ENCODE measurements at places on chromosomes 7 and 10. TPM values are rescaled to one million over a fixed set of nuclear protein-coding genes. Genes with fewer than 3 reads are reported as not detected.
A peak's percentile ranks its signal among the peaks of the same experiment; 100 is the strongest.

Gene WIPF3
- polyA plus RNA-seq: 1.4 TPM

DNA sequence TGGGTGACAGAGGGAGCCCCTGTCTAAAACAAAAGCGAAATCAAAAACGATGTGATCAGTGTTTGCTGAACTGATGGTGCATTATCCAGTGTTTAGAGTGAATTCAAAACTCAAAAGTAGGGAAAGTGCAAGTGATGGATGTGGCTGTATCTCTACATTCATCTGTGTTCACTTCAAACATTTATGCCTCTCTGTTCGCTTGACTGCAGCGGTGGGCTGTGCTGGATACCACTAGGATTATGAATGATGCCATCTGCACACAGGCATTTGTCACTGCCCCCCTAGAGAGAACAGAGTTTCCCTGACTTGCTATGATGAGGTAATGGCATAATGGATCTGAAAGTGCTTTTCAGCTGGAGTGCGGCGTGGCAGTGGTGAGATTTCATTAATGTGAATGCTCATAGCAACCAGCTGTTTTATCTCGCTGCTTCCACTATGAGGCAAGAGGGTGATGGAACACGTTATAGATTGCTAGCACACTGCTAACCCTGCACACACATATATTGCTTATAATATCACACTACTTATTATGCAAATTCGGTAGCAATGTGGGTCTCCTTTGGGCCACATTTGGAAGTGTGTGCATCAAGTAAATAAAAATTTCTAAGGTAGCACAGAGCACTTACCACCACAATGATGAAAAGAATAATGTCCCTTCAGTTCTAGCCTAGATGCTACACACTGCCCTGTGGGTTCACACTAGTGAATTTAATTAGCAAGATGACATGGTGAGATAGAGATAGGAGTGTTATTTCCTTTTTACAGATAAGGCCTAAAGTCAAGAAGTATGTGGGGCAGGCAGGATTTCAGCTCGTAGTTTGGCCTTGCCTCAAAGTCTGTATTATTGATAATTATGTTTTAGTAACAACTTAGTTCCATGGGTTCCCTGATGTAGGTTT is 164.7 kb downstream of the CAMK1D start:
- DNase-seq: no peak
- H3K27me3 ChIP-seq: no peaks in the 10 kb centered on the region
- no peaks in the 10 kb centered on the region for H3K4me1 ChIP-seq
- H3K27ac ChIP-seq: no peak overlapping the region
- no peaks in the 10 kb centered on the region for H3K36me3 ChIP-seq

Gene NT5C3A
- 42.6 TPM for polyA plus RNA-seq

- DNase-seq: no peak
- no peaks in the 10 kb centered on the region for H3K36me3 ChIP-seq
- no peak overlapping the region for H3K27ac ChIP-seq
- H3K27me3 ChIP-seq: no peaks in the 10 kb centered on the region
- H3K4me3 ChIP-seq: no peak overlapping the region
Observed at GRCh38 chr7:2508327-2509215, 11.0 kb upstream of the LFNG start.

Gene KLHL7
- 33.4 TPM for polyA plus RNA-seq

GRCh38 chr10:113431398-113432160 is 121.3 kb upstream of the HABP2 start:
- H3K4me1 ChIP-seq: no peaks in the 10 kb centered on the region
- H3K27ac ChIP-seq: no peak overlapping the region
- H3K36me3 ChIP-seq: no peaks in the 10 kb centered on the region
- no peak overlapping the region for H3K4me3 ChIP-seq

Gene KIF11
- 7.1 TPM for polyA plus RNA-seq

Gene UBE3C
- 24.4 TPM for polyA plus RNA-seq

Gene PRRT4
- 13.2 TPM for polyA plus RNA-seq

Gene HOGA1
- 2.1 TPM for polyA plus RNA-seq

DNA sequence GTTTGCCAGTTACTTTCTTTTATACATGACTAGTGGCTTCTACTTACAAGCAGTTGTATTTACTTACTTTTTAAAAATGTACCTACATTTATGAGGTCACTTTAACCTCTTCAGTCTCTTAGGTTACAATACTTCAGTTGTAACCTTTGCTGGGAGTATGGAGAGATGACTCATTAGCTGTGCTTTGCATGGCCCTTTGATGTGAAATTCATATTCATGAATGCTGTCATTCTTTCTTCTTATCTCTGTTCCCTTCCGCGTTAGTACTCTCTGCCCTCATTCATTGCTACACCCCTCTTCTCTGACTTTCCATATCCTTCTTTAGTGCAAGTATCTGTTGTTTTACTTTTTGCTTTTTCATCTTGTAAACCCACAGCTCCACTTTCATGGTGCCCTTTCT is 164.3 kb downstream of the BMPER start:
- no peaks in the 10 kb centered on the region for H3K4me1 ChIP-seq
- peak overlapping the region; percentile 55 for H3K27ac ChIP-seq
- H3K36me3 ChIP-seq: peaks cover 33% of the 10 kb centered on the region
- no peak overlapping the region for H3K4me3 ChIP-seq
- no peak for DNase-seq
- no peaks in the 10 kb centered on the region for H3K27me3 ChIP-seq

DNA sequence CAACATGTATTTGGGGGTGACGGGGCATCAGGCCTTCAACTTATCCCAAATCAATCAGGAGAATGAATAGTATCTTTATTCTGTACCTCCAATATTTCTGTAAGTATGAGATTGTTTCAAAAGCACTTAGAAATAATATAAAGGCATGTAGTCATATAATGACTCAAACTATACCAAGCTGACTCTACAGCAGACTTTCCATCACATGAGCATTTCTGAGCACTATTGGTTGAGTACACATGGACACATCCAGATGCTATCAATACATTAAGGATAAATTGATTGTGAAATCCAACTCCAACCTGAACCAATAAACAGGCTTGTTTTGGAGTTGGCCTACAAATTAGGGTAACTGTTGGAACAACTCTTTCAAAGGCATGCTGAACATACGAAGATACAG is 229.4 kb downstream of the SFMBT2 start:
- H3K27me3 ChIP-seq: no peaks in the 10 kb centered on the region
- no peak overlapping the region for H3K4me3 ChIP-seq
- no peaks in the 10 kb centered on the region for H3K36me3 ChIP-seq
- no peak overlapping the region for H3K27ac ChIP-seq
- no peak for DNase-seq
- no peaks in the 10 kb centered on the region for H3K4me1 ChIP-seq

GRCh38 chr10:7971949-7972348 is 82.5 kb upstream of the GATA3 start:
- no peaks in the 10 kb centered on the region for H3K4me1 ChIP-seq
- no peaks in the 10 kb centered on the region for H3K27me3 ChIP-seq
- no peak for DNase-seq
- H3K4me3 ChIP-seq: no peak overlapping the region
- no peaks in the 10 kb centered on the region for H3K36me3 ChIP-seq

DNA sequence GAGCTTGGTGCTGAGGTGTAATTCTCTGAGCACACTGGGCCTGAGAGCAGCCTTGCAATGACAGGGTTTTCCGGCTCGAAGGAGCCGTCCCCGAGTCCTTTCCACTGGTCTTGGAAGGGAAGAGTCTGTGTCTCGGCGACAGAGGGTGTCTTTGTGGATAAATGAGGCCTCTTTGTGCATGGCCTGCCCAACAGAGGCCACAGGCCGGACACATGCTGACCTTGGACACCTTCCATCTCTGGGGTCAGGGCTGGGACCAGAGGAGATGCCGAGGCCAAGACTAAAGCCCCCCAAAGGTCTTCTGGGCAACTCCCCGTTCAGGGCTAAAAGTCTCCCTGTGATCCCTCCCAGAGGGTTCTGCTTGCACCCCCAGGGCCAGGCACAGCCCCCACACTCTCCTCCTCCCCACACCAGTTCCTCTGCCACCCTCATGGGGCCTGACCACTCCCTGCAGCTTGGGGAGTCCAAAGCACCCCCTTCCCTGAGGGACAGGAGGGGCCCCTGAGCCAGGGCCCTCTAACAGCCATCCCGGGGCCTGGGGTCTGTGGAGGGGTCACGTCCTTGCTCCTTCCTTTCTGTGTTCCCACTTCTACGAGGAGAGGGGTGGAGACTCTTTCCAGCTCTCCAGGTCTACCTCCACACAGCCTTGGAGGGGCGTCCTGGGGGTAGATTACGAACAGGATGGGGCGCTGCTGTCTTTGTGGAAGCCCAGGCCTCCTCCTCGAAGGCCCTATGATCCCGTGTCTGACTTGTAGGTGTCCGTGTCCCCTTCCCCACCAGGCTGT is 130.6 kb upstream of the FAM20C start:
- H3K4me1 ChIP-seq: peaks cover 5% of the 10 kb centered on the region
- no peaks in the 10 kb centered on the region for H3K36me3 ChIP-seq
- H3K27me3 ChIP-seq: peaks cover 11% of the 10 kb centered on the region
- no peak overlapping the region for H3K27ac ChIP-seq

Gene PTPRZ1
- polyA plus RNA-seq: 0.57 TPM

DNA sequence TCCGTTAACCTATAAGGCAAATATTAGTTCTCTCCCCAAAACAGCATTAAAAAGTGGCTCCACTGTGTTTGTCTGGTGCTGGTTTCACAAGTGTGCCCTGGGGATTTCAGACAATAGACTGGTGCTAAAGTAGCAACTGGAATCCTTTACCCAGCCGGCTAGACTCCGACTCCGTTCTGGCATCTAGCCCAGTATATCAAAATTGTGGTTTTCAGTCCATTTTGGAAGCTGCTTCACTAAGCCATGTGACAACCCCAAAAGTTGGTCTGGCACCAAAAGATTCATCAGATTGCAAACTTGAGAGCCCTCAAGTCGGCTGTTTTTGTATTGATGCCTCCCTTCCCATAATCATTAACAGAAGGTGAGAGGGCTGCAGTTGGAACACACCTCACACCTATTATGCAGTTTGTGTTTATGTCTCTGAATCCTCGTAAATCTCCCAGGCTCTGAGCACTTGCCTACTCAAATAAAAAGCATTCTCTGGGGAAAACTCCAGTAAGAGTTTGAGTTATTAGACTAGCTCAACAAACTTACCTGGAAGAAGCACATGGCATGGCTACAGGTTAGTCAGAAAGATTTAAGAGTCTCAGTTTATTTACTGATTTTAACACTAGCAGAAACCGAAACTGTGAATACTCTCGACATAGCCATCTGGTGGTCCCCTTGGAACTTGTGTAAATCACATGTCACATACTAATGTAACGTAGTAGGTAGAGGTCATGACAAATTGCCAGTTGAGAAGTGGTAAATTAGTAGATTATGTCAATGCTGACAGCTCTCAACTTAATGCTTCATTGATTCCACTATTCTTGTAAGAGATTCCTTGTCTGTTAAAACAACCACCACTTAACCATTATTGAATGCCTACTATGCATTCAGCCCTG is 14.8 kb upstream of the WNT16 start:
- H3K27me3 ChIP-seq: no peaks in the 10 kb centered on the region
- H3K4me3 ChIP-seq: no peak overlapping the region
- H3K4me1 ChIP-seq: no peaks in the 10 kb centered on the region
- no peak for DNase-seq

DNA sequence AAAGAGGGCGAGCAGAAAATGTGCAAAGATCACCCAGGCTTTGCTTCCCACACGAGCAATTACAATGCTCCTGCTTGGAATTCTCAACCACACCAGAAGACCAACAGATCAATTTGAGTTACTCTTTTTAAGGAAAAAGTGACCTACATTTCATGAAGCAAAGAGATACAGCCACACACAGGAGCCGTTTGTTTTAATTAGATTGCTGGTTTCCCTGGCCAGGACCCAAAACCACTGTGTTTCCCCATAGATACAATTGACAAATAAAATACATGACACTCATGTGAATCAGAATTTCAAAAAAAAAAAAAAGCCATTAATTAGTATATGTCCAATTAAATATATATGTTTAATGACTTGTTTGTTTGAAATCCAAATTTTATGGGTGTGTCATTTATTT is 458.3 kb downstream of the PLXDC2 start:
- no peak overlapping the region for H3K27ac ChIP-seq
- DNase-seq: no peak
- peaks cover 22% of the 10 kb centered on the region for H3K4me1 ChIP-seq

DNA sequence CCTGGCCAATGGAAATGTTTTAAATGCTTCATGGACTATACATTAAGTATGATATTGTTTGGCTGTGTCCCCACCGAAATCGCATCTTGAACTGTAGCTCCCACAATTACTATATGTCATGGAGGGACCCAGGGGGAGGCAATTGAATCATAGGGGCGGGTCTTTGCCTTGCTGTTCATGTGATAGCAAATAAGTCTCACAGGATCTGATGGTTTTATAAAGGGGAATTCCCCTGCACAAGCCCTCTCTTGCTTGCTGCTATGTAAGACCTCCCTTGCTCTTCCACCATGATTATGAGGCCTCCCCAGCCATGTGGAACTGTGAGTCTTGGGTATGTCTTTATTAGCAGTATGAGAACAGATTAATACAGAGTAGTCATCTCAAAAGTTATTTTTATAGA is 32.4 kb upstream of the GRB10 start:
- no peaks in the 10 kb centered on the region for H3K36me3 ChIP-seq
- peaks cover 5% of the 10 kb centered on the region for H3K27me3 ChIP-seq
- no peak overlapping the region for H3K4me3 ChIP-seq
- no peak overlapping the region for H3K27ac ChIP-seq
- H3K4me1 ChIP-seq: no peaks in the 10 kb centered on the region

Gene OPN4
- polyA plus RNA-seq: not detected

- H3K27ac ChIP-seq: no peak overlapping the region
- H3K27me3 ChIP-seq: no peaks in the 10 kb centered on the region
- no peak for DNase-seq
- no peaks in the 10 kb centered on the region for H3K36me3 ChIP-seq
Observed at GRCh38 chr7:158957921-158958491, 101.6 kb downstream of the DYNC2I1 start.

DNA sequence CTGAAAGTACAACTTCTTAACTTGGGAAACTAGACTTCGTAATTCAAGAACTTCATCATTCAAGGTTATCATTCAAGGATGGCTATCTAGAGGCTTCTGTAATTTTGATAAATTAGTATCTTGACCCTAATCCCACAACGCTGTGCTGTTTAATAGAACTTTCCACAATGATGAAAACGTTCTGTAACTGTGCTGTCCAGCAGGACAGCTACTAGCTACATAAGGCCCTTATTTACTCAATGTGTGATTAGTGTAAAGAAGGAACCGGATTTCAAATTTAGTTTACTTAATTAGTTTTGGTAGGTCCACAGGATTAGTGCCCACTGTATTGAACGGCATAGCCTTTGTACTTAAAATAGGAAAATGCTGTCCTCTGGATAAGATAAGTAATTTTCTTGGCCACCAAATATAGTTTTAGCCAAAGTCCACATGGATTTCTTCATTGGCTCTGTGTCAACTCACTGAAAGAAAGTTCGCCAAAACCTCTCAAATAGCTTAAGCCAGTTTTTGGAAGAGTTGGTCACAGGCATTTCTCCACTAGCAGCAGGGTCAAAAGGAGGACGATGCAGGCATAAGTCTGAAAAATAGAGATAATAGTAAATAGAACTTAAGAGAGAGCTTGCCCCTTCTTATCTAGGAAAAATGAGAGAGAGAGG is 17.3 kb downstream of the DGKI start:
- peak overlapping the region; percentile 41 for H3K27ac ChIP-seq
- no peaks in the 10 kb centered on the region for H3K27me3 ChIP-seq
- H3K4me3 ChIP-seq: no peak overlapping the region

GRCh38 chr10:12130237-12130872 is 878 bp downstream of the SEC61A2 start:
- peak overlapping the region; percentile 81 for H3K4me3 ChIP-seq
- no peaks in the 10 kb centered on the region for H3K4me1 ChIP-seq
- peak; percentile 74 for DNase-seq
- H3K27ac ChIP-seq: peak overlapping the region; percentile 80
- peaks cover 3% of the 10 kb centered on the region for H3K36me3 ChIP-seq

Measured in cardiac muscle cell (in vitro differentiated cells and primary cell).